ENCODE measurements at places on chromosomes 6 and 20.

GRCh38 chr6:95741045-95741444 is 163.7 kb downstream of the MANEA start:
- DNase-seq: no peak

DNA sequence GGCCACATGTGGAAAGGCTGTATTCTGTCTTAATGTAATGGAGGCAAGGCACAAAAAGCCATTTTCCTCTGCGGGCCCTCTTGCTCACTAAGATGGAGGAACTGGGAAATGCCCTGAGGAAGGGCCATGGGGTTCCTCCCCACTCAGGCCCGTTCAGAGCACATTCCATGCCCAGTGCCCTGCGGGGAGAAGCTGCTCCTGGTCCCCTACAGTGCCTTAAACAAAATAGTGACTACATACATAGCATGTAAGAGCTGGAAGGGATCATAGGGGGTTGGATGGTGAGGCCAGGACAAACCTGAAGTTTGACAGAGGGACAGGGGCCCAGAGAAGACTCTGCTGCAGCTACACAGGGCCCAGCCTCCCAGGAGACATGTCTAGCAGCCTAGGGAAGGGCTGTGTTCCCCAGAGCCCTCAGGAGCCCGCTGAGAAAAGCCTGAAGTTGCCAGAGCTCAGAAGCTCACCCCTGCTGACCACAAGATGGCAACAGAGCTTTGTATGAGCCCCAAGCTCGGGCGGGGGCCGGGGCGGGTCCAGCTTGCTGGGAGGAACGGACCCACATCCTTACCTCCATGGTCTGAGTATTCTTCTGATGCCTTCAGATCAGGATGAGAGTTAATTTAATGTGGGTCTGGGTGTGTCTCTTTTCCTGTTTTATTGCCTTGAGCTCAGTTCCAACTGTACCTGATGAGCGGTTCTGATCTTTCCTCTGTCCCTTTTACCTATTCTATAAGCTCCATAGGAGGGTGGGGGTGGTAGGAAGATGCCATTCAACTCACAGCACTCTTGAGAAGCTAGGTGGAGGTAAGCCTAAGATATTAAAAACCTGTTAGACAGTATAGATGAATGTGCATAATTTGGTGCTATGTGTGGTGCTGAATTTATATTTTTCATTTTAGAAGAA is 242.9 kb downstream of the CDC5L start:
- DNase-seq: peak; percentile 53

GRCh38 chr20:3218307-3218988 is 9.2 kb downstream of the ITPA start:
- no peak for DNase-seq

DNA sequence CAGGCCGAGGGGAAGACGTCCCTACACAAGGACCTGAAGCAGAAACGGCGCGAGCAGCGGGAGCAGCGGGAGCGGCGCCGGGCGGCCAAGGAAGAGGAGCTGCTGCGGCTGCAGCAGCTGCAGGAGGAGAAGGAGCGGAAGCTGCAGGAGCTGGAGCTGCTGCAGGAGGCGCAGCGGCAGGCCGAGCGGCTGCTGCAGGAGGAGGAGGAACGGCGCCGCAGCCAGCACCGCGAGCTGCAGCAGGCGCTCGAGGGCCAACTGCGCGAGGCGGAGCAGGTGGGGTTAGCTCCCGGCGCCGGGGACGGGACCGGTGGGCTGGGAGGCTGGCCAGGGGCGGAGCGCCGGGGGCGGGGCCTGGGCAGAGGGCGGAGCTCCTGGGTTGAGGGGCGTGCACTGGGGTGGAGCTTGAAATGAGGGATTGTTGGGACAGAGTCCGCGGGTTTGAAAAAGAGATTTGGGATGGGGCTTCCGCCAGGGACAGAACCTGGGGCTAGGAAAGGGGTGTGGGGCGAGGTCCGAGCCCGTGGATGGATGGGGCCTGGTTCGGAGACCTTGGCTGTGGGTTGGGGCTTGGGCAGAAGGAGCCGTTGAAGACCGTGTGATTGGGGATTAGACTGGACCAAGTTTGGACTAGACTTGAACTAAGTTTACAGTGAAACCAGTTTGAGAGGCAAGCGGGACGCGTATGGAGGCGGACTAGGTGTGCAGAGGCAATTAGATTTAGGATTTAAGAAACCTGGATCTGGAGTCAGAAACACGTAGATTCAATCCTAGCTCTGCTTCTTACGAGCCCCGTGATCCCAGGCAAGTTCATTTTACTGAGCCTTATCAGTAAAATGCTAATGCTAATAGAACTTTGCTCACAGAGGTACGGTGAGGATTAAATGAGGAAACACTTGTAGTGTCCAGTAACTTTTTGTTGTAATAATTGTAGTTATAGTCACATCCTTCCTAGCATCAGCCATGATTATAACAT is 20.9 kb downstream of the DEF6 start:
- peak; percentile 57 for DNase-seq

GRCh38 chr20:21391972-21392352 is 5.4 kb downstream of the NKX2-4 start:
- no peak for DNase-seq

GRCh38 chr6:138535728-138536455 is 36.6 kb upstream of the NHSL1 start:
- no peak for DNase-seq

GRCh38 chr20:20253744-20254330 is 114.1 kb upstream of the INSM1 start:
- no peak for DNase-seq

- DNase-seq: no peak
Observed at GRCh38 chr6:52221302-52221701, 23.0 kb downstream of the IL17F start.

- DNase-seq: no peak
Observed at GRCh38 chr6:46377209-46377608, 114.0 kb downstream of the RCAN2 start.

GRCh38 chr20:35600993-35601973 is 14.3 kb upstream of the SPAG4 start:
- DNase-seq: peak; percentile 51

DNA sequence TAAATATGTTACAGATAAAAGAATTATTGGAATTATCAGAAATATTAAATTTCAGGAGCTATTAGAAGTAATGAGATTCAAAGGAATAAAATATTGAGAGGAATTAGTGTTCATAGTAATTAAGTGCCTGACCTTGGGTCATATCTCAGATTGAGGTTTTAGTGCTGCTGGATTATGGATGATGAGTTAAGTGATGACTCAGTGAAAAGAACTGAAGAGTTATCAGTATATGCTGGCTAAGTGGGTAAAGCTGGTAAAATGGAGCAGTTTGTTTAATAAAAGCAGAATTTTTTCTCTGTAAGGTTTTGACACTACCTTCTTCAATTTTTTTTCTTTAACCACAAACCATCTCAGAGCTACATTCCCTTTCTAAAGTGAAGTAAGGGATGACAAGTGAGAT is 206.7 kb downstream of the MANEA start:
- no peak for DNase-seq

- peak; percentile 34 for DNase-seq
Observed at GRCh38 chr6:21478883-21479539, 114.5 kb upstream of the SOX4 start.

GRCh38 chr20:11205769-11206362 is 532.1 kb upstream of the JAG1 start:
- DNase-seq: no peak

DNA sequence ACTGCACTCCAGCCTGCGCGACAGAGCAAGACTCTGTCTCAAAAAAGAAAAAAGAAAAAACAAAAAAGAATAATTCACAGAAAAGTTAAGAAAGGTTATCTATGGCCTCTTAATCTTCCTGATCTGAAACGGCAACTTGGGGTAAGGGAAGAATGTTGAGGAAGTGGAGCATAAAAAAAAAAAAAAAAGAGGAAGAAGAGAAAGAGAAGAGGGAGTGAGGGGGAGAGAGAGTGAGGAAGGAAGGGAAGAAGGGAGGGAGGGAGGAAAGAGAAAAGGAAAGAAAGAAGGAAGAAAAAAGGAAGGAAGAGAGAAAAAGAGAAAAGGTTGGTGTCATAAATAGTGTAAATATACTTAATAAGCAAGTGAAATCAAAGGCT is 68.9 kb upstream of the NCOA3 start:
- DNase-seq: no peak

GRCh38 chr20:21836346-21836745 is 130.9 kb downstream of the PAX1 start:
- no peak for DNase-seq

DNA sequence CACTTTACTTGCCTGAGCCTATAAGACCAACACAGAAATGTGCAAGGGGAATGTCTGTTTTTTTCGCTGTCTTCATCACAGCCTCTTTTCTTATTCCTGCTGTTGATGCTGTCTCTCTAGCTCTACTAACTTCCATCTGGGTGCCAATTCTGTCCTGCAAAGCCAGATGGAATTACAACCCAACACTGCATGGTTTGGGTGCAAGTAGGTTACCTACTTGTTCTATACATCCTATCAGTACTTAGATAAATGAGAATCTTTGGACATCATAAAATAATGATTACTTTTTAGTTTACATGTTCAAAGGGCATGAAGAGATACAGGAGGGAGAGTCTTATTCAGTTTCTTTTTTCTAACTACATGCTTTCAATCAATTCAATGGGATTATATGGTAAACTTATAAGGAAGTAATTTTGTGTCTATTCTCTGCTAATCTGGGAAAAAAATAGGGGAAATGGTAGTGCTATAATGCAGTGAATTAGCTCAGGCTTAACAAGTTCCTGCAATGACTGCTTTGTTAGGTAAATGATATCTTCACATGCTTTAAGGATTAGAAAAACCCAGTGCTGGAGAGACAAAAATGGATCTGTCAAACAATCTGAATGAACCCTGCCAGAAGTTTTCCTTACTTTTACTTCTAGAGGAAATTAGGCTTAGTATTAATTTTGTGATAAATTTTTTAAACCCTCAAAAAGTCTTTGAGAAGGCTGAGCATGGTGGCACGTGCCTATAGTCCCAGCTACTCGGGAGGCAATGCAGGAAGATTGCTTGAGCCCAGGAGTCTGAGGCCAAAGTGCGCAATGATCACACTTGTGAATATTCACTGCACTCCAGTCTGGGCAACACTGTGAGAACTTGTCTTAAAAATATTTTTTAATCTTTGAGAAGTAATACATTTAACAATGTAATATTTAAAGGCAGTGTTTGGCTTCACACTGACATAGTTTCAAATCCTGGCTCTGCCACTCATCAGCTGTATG is 86.5 kb upstream of the E2F3 start:
- DNase-seq: no peak

DNA sequence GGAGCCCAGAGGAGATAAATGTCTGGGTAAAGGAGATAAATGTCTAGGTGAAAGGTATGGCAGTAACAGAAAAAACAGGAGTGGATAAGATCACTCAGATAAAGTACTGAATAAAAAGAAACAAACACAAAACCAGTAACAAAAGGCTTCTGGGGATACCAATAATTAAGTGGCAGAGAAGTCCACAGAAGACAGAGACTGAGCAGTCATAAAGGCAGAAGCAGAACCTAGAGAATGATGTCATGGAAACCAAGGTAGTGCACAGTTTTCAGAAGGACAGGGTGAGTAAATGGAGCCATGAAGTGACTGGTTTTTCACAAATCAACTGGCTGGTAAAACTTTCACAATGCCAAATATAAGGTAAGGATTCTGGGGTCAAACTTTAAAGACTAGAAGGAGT is 80.9 kb upstream of the PLN start:
- DNase-seq: no peak

DNA sequence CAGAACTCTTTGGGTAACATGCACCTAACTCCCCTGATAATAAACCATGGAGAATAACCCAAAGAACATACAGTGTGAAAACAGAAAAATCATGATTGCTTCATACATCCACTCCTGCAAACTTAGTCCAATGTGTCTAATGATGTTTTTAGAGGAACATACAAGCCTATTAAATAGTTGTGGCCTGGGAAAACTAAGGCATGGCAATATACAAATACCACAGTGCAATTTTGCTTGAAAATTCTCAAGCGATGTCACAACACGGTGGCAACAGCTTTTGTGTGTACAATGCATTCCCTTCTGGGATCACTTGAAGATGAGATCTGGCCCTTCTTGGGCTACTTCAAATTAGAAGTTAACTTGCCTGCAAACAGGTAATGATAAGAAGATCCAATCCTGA is 16.7 kb downstream of the MAP3K5 start:
- no peak for DNase-seq

DNA sequence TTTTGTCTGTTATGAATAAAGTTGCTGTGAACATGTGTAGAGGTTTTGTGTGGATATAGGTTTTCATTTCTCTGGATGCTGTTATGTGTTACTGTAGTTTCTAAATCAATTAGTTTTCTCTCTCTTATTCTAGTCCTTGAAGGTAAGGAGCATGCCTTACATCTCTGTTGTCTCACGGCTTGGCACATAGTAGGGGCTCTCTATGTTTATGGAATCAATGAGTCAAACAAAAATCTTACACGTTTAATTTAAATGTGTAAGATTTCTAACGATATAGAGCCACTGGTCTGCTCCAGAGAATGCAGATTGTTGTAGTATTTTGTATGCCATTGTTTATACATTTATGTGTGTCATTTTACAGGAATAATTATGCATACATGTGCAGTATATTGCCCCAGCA is 15.3 kb upstream of the DHX35 start:
- DNase-seq: no peak

DNA sequence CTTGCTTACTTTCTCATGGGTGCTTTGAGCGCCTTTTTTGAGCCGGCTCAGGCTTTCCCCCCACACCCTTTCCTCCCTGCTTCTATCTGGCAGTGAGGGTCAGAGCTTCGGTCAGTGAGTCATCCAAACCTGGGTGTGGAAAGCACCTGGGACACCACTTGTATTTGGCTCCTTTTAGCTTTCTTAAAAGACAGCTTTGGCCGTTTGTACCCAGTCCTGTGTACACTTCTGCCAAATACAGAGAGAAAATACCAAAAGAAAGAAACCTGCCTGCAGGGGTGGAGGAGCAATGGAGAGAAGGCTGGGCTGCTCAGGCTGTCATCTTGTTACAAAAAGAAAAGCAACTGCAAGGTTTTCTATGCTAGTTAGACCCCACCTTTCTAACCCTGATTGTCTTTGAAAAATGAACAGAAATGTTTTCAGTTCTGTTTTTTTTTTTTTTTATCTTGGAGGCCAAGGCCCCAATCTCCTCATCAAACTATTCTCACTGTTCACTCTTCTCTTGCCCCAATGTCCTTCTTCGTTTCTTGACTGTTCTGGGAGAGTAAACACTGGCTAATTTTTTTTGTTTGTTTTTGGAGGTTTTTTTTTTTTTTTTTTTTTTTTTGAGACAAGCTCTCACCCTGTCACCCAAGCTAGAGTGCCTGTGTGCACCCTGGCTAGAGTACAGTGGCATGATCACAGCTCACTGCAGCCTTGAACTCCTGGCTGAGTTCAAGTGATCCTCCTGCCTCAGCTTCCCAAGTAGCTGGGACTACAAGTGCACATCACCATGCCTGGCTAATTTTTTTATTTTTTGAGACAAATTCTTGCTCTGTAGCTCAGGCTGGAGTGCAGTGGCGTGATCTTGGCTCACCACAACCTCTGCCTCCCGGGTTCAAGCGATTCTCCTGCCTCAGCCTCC is 76.4 kb downstream of the SSR1 start:
- no peak for DNase-seq
